ENCODE measurements at places on chromosomes 4 and X.
A peak's percentile ranks its signal among the peaks of the same experiment; 100 is the strongest.

GRCh38 chrX:71627588-71628404, 9.5 kb upstream of the CXCR3 start:
- peak; percentile 18 for DNase-seq

GRCh38 chr4:127179256-127180087, 453.3 kb upstream of the INTU start:
- no peak for DNase-seq

DNA sequence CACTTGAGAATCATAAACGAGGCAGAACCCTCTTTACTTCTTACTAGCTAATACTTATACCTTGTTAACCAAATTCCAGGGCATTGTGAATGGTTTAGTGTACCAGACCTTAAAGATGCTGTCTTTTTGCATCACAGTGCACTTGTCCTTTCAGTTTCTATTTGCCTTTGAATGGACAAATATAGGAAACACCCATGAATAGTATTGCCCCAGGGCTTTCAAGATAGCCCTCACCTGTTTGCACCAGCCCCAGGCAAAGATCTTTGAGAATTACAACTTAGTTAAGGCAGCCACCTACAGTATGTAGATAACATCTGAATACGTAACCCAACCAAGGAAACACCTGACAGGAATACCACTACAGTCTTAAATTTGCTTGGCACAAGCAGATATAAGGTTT, 60.8 kb upstream of the CT45A1 start:
- DNase-seq: no peak

- DNase-seq: no peak
Measured at GRCh38 chr4:83361416-83362103, 26.9 kb upstream of the HPSE start.

GRCh38 chr4:80295336-80295735, 28.9 kb downstream of the FGF5 start:
- no peak for DNase-seq

DNA sequence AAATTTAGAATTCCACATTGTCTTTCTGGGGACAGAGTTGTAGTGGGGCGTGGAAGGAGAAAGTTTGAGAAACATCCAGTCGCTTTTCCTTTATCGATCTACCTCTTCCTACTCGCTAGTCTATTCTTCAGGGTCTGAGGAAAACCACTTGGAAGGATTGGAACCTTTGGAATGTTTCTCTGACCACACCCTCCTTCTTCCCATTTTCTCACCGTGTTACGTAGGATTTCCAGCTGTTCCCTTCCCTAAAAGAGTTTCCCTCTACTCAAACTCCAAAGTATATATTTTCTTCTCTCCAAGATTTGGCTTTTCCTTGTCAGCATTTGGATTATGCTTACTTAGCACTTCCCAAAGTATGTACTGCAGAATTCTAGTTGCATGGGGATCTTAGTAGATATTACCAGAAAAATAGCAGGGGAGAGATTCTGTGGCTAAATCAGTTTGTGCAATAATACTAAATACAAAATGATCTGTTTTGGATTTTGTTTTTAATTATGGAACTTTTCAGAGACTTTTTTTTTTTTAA, 4.9 kb downstream of the ENPEP start:
- no peak for DNase-seq

GRCh38 chr4:42906341-42906740, 13.8 kb downstream of the GRXCR1 start:
- DNase-seq: no peak

GRCh38 chr4:53844133-53844532, 220.3 kb downstream of the CHIC2 start:
- no peak for DNase-seq

Measured in AG20443 (cell line).